Esophagus mucosa (tissue), 1 donor: ENCODE measurements at places on chromosomes 1 and 21.
A peak's percentile ranks its signal among the peaks of the same experiment; 100 is the strongest.

GRCh38 chr1:44881011-44881632, 38.1 kb upstream of the PTCH2 start:
- peak; percentile 97 for ATAC-seq

- no peak for ATAC-seq
Measured at GRCh38 chr1:111867868-111868440, 112.3 kb downstream of the DDX20 start.

DNA sequence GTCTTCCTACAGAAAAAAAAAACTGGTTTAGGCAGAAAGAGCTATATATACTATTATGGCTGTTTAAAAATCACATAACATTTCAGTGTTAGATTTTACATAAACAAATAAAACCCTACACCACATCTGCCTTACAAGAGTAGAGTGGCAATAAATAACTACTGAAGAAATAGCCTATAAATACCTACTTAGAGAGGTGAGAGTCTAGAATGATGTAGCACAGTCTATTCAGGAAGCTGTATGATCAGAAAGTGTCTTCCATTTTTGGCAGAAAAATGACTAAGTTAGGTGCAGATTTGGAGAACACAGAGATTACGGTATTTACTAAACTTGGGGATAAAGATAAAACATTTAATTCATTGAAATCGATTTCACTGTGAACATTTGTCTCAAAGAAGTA, 75.5 kb downstream of the VAV3 start:
- no peak for ATAC-seq

DNA sequence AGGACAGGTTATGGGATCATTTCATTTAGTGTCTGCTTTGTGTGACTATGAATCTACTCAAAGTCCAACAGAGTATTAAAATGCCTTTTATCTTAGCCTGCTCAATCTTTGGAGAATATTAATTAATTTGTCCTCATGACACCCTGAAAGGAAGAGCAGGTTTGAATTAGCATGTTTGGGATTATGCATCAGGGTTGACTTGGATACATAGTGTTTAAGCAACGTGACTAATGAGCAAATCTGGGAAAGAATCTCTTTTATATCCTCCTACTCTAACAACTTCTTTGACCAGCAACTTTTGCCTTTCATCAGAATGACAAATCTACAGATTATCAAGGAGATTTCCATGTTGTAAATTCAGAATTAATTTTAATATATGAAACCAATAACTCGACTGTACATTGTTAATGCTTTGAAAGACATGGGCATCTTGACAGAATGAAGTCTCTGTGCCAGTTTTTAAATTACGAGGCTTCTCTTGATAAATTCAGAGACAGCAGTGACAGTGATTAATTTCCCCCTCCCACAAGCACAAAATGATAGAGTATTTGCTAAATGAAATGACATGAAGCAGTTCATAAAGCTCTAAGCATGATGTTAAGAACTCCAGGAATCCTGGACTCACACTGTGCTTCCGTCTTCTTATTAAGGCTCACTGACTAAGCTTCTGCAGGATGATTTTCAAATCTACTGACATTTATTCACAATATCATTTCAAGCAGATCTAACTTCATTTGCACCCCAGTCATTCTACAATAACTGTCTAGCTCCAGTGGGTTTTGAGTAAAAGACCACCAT, 156.5 kb downstream of the PCNX2 start:
- peak; percentile 69 for ATAC-seq

GRCh38 chr1:77688939-77689338, 6.5 kb upstream of the ZZZ3 start:
- ATAC-seq = no peak

- no peak for ATAC-seq
Measured at GRCh38 chr1:63915121-63915520, 141.3 kb downstream of the ROR1 start.

- ATAC-seq = no peak
Measured at GRCh38 chr1:170407138-170407537, 124.8 kb upstream of the GORAB start.

DNA sequence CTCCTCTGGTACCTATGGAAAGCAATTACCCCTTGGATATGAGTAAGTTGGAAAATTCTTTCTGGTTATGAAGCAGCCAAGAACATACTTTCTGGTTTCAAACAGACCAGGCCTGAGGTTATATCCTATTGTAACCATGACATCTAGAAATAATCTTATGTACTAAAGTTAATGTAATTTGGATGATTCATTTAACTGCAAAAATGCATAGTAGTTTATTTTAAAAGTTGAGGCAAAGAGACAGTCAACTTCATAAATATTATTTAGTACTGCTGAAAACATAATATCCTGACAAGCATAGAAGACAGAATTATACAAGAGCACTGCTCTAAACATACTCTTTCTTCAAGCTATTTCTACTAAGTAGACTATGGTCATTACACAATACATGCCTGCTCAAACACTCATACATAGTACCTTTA, 25.5 kb downstream of the ODF2L start:
- ATAC-seq = no peak

- peak; percentile 80 for ATAC-seq
Measured at GRCh38 chr21:37435120-37435519, 68.5 kb downstream of the DYRK1A start.

- no peak for ATAC-seq
Measured at GRCh38 chr1:102919659-102920058, 188.7 kb downstream of the COL11A1 start.

GRCh38 chr1:65505547-65506300, 85.3 kb downstream of the LEPR start:
- ATAC-seq = no peak

DNA sequence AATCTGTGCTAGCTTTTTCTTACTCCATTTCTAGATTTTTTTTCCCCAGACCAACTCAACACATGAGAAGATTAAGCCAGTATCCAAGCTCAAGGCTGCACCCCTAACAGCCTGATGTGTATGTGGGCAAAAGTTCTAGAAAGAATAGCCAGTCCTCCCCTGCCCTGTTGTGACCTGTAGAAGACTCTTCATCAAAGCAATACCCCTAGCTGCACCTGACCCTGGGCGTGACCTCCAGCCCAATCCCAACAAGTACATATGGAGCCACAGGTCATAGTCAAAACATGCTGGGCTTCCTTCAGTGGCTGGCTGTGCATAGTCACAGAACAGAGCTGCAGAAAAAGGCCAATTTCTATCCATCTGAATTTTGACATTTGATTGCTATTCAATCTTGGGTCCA, 72.5 kb downstream of the ATP1A1 start:
- no peak for ATAC-seq

DNA sequence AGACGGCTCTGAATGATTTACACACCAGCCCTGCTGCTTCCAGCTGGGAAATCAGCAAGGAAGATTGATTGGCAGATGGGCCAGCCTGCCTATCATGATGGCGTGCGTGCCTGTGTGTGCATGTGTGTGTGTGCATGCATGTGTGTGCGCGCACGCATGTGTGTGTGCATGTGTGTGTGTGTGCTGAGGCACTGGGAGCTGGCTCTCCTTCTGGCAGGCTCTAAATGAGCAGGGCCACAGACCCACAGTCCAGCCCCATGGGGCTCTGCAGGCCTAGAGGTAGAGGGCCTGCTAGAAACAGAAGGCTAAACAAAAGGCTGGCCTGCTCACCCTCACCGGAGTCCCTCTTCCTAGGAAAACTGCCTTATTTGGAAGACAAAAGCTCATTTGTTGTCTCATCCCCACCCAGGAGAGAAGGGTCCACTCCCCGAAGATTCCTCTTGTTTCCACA, 6.0 kb downstream of the KLHDC8A start:
- ATAC-seq = no peak

DNA sequence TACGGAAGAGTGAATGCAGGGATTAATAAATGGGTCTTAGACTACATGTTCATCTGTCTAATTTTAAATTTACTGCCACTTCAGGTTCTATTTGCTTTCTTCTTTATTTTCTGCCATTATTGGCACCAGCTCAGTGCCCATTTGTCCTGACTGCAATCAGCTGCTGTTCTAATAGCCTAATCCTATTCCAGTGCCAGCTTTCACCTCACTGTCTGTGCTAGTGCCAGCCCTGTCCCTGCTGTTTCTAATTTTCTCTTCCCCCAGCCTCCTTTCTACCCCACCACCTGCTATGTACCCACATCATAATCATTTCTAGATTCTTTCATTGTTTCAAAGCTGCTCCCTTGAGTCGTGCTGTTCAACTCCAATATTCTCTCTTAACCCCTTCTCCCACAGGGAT, 86.4 kb downstream of the KCNK1 start:
- no peak for ATAC-seq

- no peak for ATAC-seq
Measured at GRCh38 chr21:27513016-27513415, 546.1 kb upstream of the ADAMTS5 start.

- peak; percentile 11 for ATAC-seq
Measured at GRCh38 chr1:156232201-156232894, 9.6 kb upstream of the BGLAP start.

DNA sequence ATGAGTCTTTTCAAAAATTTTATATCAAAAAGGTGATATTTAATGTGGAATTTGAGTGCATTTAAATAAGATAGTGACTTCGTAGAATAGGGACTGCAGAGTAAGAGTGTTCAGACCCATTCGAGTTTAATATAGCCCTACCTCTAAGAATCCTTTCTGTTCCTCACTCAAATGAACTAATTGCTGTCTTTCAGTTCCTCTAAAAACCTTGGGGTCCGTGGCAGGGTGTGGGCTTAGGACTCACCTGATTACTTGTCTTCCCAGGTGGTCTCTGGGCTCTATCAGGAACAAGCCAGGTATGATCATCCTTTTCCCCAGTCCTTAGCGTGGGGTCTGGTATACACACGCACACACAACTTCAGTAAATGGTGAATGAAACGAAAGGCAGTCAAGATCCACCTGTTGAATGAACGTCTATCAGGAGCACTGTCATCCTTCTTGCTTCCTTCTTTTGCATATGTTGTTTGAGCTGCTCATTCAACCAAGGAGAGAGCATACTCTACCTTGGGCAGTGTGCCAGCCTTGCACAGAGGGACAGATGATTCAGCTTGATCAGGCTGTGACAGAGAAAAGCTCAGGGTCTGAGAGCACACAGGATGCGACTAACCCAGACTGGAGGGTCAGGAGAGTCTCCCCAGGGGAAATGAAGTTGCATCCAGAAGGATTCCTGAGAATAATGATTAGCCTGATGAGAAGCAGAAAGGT, 1.2 kb upstream of the RNF11 start:
- ATAC-seq = peak; percentile 59

- ATAC-seq = peak; percentile 78
Measured at GRCh38 chr1:205376739-205377138, 20.0 kb upstream of the KLHDC8A start.

- no peak for ATAC-seq
Measured at GRCh38 chr1:198747127-198747526, 108.3 kb downstream of the PTPRC start.

DNA sequence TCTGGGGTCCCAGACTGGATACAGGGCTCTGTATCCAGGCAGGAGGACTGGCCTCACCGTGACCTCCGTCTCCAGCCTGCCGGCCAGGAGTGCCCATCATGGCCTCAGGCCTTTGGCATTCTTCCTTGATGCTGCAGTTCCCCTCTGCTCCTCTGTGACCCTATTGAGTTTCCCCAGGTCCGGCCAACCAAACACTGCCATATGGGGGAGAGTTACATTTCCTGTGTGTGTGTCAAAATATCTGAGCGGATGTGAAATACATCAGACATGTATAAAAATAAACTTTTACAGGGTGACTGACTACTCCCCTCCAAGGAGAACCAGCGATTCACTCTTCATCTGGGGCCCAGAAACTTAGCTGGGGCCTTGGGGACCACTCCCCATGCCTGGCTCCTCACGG, 10.2 kb upstream of the UBL4B start:
- ATAC-seq = no peak

DNA sequence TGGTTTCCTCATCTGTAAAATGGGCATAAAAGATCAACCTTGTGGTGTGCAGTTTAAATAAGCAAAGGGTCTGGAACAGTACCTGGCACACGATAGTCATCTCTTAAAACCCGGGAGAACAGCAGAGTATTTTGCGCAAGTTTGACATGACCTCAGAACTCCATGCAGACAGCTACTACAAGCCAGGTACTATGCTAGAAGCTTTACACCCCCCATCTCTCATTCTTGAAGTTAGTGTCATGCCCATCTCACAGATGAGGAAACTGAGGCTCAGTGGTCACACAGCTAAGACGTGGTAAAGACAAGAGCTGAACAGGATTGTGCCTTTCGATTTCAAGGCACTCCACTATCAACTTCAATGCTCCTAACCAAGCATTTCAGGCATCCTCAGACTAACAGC, 78.7 kb downstream of the CAPZB start:
- no peak for ATAC-seq

- no peak for ATAC-seq
Measured at GRCh38 chr1:32411261-32411660, 17.0 kb upstream of the BSDC1 start.

GRCh38 chr1:167446966-167447365, 71.4 kb downstream of the CD247 start:
- ATAC-seq = peak; percentile 33

DNA sequence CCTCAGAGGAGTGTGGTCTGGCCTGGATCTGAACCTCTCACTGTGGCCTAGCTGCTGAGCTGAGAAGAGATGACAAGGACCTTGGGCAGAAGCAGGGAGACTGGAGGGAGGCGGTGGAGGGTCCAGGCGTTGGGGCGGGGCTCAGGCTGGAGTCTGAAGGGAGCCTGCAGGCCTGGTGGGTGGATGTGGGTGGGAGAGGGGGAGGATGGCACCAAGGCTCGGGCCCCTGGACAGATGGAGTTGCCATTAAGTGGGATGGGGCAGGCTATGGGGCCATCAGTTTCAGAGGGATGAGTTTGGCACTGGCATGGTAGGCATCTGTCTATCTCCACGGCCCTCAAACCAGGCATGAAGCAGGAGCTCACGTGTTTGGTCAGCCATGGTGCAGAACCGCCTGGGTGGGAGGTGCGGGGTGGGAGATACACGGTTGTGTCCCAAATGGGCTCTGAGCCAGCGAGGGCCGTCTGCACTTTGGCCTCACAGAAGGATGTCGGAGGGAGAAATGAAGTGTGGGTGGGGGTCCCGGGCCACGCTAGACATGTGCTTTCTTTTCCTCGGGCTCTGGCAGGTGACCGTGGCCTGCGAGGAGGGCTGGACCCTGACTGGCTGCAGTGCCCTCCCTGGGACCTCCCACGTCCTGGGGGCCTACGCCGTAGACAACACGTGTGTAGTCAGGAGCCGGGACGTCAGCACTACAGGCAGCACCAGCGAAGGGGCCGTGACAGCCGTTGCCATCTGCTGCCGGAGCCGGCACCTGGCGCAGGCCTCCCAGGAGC, 23.6 kb downstream of the PCSK9 start:
- ATAC-seq = no peak

GRCh38 chr1:22457345-22457744, 5.7 kb downstream of the ZBTB40 start:
- ATAC-seq = no peak

- ATAC-seq = no peak
Measured at GRCh38 chr1:240090014-240090413, 1.7 kb upstream of the FMN2 start.

- ATAC-seq = no peak
Measured at GRCh38 chr1:154807048-154807591, 63.0 kb downstream of the KCNN3 start.

DNA sequence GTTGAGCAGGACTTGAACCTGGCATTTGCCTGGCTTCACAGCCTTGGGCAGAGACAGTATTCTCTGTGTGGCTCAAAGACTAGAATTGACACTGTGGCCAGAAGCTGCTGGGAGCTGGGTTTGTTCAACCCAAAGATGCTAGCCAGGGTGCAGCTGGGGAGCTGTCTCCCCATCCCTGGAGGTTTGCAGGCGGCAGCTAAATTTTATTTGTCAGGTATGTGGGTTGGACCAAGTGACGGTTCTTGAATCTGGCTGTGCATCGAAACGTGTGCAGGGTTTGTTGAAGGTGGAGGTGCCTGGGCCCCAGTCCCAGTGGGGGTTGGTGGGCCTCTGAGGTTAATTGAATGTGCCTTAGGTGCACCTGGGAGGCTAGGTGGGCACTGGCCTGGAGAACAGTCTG, 11.8 kb downstream of the WNT4 start:
- ATAC-seq = no peak

GRCh38 chr1:177703888-177704446, 265.9 kb downstream of the SEC16B start:
- no peak for ATAC-seq
